ENCODE measurements at places on chromosomes 1 and 21.

DNA sequence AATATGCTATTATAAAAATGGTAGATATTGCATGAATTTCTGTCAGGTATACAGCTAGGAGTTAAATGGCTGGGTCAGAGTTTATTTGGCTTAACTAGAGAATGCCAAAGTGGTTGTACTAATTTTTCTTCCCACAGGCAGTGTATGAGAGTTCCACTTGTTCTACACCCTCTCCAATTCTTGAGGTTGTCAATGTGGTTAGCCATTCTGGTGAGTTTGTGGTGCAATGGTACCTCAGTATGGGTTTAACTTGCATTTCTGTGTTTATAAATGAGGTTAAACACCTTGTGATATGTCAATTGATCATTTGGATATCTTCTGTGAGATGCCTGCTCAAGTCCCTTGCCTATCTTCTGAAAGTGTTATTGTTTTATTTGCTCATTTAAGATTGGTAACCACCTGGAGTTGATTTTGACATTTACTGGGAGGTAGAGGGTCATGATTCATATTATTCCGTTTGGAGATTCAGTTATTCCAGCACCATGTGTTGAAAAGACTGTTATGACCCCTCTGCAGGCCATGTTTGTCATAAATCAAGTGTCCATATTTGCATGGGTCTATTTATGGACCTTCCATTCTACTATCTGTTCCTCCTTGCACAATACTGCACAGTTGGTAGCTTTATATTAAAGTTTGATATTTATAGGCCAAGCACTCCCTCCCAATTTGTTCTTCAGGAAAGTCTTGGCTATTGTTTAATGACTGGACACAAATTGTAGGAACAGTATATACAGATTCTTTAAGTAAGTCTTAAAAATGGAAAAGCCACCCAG, 5.8 kb downstream of the FALEC start:
- no peak for DNase-seq

GRCh38 chr1:46221749-46222148, 18.6 kb downstream of the LURAP1 start:
- no peak for DNase-seq

- DNase-seq, result no peak
Observed at GRCh38 chr21:39142972-39143371, 40.3 kb downstream of the PSMG1 start.

DNA sequence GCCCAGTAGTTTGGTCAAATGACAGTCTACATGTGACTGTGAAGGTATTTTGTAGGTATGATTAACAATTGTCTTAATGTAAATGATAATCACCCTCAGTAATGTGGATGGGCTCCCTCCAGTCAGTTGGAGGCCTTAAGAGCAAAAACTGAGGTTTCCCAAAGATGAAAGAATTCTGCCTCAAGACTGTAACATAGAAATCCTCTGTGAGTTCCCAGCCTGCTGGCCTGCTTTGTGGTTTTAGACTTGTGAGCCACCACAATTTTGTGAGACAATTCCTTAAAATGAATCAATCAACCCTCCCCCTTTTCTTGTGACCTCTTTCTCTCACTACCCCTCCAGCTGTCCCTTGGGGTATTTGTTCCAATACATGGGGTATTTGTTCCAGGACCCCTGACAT, 226.4 kb upstream of the DPYD start:
- DNase-seq, result no peak

DNA sequence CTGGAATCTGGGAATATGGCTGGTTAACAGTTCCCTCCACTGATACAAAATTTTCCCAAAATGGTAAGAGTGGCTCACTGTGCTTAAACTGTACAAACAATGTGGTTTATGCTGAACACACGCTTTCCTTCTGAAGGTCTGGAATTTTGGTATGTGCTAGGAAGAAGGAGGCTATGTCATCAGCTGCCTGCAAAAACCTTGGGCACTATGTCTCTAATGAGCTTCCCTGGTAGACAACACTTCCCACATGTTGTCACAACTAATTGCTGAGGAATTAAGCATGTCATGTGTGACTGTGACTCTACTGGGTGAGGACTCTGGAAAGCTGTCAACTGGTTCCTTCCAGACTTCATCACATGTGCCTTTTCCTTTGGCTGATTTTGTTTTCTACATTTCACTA, 29.2 kb downstream of the IPP start:
- no peak for DNase-seq

GRCh38 chr1:157753611-157754010, 23.3 kb downstream of the FCRL2 start:
- DNase-seq, result no peak

- no peak for DNase-seq
Observed at GRCh38 chr1:164363980-164364379, 195.0 kb upstream of the PBX1 start.

DNA sequence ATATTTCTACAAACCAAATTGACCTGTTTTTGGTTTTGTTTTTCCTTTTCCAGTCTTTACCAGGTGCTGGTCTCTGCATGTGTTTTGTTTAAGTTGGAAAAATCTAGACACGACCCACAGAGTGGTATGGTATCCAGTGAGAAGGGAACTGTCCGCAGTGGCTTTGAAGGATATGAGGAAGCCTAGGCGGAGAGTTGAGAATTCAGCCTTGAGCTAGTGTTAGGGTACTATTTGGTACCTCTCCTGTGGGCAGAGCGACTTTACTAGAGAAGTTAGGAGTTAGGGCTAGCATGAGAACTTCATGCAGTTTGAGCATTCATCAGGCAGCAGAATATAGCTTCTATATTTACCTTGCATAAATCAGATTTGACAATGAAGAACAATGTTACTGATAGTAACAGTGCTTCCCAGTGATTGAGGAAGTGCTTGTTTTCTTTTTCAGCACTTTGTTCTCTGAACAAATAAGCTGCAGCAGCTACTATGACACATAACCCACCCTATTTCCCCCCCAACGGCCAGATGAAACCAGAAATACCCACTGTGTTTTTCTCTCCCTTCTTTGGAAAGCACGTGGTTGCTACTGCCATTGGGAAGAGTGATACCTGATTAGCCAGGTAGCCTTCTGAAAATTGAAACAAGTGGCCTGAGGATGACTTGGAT, 19.0 kb downstream of the MRPS6 start:
- no peak for DNase-seq

- no peak for DNase-seq
Observed at GRCh38 chr1:62452951-62453350, 16.1 kb downstream of the USP1 start.

- DNase-seq, result peak; percentile 42
Observed at GRCh38 chr1:24111996-24112779, at the start of gene MYOM3. TSS of gene MYOM3 (minus strand) at chr1:24112135. CDS start at chr1:24108636, 3,499 bp downstream.

- DNase-seq, result no peak
Observed at GRCh38 chr1:111085676-111086075, 54.2 kb downstream of the DRAM2 start.

DNA sequence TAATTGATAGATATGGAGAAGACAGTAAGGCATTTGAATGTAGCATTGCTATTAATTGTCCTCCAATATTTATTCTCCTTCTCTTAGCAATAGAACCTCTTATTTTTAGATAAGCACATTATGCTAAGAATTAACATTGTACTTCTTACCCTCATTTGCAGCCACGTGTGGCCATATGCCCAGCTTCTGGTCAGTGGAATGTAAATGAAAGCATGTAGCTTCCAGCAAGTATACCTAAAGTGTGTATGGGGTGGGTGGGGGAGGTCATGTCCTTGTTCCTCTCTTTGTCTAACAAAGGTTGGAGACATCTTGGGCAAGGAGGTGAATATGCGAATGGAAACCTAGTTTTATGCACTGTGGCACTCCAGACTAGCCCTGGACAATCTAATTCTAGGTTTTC, 133.6 kb upstream of the HMCN1 start:
- DNase-seq, result no peak

GRCh38 chr1:29824025-29824424, 587.7 kb downstream of the PTPRU start:
- no peak for DNase-seq

- no peak for DNase-seq
Observed at GRCh38 chr1:58584082-58584895, 7.2 kb upstream of the TACSTD2 start.

DNA sequence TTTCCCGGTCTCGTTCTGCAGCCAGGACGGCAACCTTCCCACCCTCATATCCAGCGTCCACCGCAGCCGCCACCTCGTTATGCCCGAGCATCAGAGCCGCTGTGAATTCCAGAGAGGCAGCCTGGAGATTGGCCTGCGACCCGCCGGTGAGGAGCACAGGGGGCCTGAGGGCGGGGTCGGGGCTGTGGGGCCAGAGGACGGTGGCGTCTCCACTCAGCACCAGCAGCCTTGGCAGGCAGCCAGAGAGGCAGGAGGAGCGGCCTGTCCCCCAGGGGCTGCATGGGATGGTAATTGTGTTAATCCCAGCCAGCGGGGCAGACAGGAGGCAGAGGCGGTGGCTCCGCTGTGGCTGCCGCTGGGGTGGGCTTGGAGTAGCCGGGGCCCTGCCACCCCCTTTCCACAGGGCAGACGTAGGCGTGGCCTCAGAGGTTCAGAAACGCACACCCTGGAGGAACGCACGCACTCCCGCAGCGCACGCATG, 12.1 kb downstream of the SAMD11 start:
- peak; percentile 89 for DNase-seq

DNA sequence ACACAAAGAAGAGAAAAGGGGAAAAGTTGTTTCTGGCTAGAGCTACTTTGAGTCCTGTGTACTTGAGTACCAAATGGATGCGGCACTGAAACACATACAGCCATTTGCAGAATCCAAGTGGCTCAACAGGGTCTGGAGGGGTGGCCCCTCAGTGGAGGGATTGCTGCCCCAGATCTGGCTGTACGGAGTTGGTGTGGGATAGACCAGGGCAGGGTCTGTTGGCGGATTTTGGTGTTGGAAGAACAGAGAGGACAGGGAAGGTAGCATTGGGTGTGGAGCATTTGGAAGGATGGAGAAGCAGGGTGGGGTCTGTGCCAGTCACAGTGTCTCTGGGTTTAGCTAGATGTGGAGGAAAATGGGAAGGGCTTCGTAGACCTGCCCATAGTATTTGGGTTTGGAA, 220.5 kb downstream of the CAMTA1 start:
- no peak for DNase-seq

- no peak for DNase-seq
Observed at GRCh38 chr1:150235294-150235851, 539 bp downstream of the ANP32E start.

DNA sequence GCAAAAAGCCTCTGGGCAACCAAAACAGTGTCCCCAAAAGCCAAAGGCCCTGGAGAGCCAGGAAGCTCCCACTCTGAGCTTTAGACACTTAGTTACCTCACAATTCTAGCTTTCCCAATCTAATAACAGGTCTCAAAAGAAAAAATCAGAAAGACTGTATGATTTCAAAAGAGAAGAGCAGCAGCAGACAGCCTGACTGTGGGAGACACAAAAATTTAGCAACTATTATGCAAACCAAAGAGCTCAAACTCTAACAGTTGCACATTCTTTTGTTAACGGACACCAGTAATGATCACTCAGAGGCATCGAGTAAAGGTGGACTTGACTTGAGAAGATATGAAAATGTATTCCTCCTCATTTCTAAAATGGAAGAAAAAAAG, 160.1 kb downstream of the SLC45A1 start:
- no peak for DNase-seq

DNA sequence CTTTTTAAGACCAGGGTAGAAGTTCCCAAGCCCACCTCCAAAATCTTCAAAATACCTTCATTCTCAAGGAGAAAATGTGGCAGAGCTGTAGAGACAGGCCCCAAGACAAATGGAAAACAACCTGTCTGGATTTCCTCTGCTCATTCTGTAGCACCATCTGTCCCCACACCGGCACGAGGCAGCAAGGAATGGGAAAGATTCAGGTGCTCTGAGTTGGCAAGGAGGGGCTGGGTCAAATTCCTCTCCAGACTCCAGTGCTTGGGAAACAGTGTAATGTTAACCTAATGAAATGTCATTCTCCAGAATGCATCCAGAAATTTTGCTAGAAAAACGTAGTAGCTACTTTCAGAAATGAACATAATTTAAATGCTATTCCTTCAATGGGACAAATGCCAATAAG, 9.3 kb downstream of the PABPC4 start:
- no peak for DNase-seq

GRCh38 chr1:1230656-1231399, 973 bp downstream of the SDF4 start:
- DNase-seq, result no peak

DNA sequence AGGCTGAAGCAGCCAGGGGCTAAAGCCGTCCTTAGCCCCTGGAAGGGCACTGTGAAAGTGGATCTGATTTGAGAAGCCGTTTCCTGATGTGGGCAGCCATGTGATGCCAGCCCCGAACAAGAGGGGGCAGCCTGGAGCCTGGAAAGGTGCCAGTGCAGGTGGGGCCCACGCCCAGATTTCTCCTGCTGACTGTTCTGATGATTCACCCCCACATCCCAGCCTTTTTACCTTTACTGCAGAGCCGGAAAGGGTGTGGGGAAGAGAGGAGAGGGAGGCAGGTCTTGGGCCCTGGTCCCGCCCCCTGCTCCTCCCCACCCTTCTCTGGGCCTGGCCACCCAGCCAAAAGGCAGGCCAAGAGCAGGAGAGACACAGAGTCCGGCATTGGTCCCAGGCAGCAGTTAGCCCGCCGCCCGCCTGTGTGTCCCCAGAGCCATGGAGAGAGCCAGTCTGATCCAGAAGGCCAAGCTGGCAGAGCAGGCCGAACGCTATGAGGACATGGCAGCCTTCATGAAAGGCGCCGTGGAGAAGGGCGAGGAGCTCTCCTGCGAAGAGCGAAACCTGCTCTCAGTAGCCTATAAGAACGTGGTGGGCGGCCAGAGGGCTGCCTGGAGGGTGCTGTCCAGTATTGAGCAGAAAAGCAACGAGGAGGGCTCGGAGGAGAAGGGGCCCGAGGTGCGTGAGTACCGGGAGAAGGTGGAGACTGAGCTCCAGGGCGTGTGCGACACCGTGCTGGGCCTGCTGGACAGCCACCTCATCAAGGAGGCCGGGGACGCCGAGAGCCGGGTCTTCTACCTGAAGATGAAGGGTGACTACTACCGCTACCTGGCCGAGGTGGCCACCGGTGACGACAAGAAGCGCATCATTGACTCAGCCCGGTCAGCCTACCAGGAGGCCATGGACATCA, at the start of gene SFN:
TSS of gene SFN (plus strand) at position 369 of the 904 bp plus-strand sequence. CDS start at position 433, 64 bp downstream.
- peak; percentile 81 for DNase-seq

GRCh38 chr1:158290321-158290844, 660 bp downstream of the CD1C start:
- DNase-seq, result no peak

- no peak for DNase-seq
Observed at GRCh38 chr21:35086357-35086756, 37.3 kb upstream of the RUNX1 start.

DNA sequence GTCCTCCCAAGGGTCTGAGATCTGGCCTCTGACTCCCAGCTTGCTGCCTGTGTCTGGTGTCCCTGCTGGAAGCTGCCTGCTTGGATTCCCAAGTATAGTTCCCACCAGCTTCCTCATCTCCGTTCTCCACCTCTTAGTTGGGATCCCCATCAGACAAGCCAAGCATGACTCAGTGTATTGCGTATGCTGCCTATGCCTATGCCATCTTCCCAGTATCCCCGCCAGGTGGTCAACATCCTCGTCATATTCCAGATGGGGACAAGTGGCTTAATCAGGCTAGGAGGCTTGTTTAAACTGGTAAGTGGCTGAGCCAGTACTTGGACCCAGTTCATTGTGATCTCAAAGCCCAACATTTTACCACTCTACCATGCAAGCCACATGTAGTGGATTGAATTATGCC, 204.4 kb downstream of the GRIK3 start:
- DNase-seq, result no peak
